Activated CD8-positive, alpha-beta memory T cell treated with anti-CD3 and anti-CD28 coated beads for 1 hour (primary cell): ENCODE measurements at places on chromosomes 1 and 21.

DNA sequence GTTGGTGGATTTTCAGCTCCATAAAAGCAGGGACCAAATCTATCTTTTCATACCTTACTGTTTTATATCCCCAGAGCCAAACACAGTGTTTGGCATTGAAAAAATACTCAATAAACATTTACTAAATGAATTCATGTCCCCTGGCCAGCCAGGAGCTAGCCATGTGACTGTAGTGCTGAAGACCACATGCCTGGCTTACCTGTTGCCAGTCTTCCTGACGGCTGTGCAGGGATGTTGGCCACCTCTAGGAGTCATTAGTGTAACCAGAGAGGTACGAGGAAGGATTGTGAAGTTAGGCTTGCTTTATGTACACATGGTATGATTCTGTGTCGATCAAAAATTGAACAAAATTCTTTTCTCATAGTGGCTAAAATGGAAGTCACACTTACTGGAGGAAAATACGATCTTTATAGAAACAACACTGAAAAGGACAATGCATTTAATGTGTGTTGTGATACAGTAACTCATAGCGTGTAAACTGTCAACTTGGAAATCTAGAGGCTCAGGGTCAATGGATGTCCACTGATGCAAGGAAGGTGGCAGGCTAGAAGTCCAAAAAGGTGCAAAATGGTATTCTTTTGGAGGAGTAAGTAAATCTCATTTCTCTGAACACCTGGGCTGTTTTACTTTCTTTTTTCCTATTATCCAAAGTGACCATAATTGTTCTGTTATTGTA, 60.9 kb downstream of the FGGY start:
- no peak for DNase-seq

DNA sequence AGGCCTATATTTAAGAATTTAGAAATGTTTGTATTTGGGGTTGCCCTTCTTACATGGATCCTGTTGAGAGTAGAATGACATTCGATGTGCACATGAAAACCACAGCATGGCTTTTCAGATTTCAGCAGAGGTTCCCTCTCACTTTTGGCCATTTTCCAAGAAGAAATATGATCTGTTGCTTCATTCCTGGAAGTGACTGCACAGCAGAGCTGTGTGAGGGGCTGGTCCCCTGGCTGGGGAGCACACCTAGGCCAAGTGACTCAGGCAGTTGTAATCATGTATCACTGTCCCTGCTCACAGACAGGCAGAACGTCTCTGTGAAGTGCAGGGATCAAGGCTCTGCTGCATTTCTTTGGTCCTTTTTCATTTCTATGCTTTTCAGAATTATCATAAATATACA, 32.3 kb downstream of the AGT start:
- DNase-seq, result no peak

DNA sequence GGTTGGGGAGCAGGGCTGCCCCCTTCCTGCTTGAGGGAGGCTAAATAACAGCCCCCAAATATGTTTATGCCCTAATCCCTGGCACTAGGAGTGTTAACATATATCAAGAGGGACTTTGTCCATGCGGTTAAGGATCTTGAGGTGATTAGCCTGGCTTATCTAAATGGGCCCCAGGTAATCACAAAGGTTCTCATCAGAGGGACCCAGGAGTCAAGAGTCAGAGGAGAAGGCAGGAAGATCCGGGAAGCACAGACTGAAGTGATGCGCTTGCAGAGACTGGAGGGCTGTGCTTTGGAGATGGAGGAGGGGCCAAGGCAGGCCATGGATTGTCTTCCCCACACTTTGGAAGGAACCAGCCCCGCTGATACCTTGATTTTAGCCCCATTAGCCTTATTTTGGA, 86.4 kb downstream of the IER5 start:
- DNase-seq, result no peak

GRCh38 chr1:229146647-229147046, 124.3 kb upstream of the RAB4A start:
- DNase-seq, result no peak

DNA sequence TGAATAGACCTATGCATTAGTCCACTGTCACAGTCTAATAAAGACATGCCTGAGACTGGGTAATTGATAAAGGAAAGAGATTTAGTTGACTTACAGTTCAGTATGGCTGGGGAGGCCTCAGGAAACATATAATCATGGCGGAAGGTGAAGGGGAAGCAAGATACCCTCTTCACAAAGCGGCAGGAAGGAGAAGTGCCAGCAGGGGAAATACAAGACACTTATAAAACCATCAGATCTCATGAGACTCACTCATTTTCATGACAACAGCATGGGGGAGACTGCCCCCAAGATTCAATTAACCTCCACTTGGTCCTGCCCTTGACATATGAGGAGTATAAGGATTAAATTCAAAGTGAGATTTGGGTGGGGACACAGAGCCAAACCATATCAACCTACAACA, 59.4 kb downstream of the CAPN9 start:
- DNase-seq, result no peak

- DNase-seq, result no peak
These were observed 140.4 kb downstream of the ROR1 start for GRCh38 chr1:63914241-63914640.

- DNase-seq, result no peak
These were observed 920 bp downstream of the MTR start for GRCh38 chr1:236795757-236796667.

GRCh38 chr1:29686012-29686930, 449.9 kb downstream of the PTPRU start:
- DNase-seq, result no peak

DNA sequence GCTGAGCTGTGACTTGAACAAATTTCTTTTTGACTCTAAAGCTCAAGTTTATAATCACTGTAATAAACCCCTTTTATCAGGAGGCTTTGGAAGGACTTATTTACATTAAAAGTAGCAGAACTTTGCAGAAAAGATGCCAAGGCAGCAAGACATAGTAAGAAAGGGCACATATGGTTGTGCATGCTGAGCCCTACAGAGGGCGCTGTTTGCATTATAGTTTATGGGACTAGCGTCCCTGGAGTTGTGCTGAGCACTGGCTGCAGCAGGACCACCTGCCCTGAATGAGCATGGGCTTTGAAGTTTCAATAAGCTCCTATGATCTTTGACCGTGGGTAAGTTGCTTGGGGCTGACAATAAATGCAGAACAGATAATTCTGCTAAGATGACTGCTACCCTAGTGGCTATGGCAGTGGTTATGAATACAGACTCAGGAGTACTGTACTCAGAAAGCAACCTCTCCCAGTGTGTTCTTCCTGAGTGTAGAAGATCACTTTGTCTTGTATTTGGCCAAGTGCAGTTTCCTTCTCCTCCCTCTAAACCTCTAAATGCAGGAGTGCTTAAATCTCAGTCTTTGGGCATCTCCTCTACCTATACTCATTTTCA, 45.4 kb upstream of the USP1 start:
- DNase-seq, result no peak
